CD4-positive, alpha-beta T cell treated with Interleukin-1 beta for 1 hour (primary cell): ENCODE measurements at places on chromosomes 7 and 10.
A peak's percentile ranks its signal among the peaks of the same experiment; 100 is the strongest.

- no peak for DNase-seq
These were observed 21.9 kb upstream of the CREB3L2 start for GRCh38 chr7:138023618-138024342.

- no peak for DNase-seq
These were observed 155.8 kb upstream of the CHST15 start for GRCh38 chr10:124249196-124249595.

GRCh38 chr7:28984631-28985030 is 26.5 kb upstream of the TRIL start:
- DNase-seq = no peak

- peak; percentile 35 for DNase-seq
These were observed 14.2 kb upstream of the PDCD4 start for GRCh38 chr10:110857265-110858171.

DNA sequence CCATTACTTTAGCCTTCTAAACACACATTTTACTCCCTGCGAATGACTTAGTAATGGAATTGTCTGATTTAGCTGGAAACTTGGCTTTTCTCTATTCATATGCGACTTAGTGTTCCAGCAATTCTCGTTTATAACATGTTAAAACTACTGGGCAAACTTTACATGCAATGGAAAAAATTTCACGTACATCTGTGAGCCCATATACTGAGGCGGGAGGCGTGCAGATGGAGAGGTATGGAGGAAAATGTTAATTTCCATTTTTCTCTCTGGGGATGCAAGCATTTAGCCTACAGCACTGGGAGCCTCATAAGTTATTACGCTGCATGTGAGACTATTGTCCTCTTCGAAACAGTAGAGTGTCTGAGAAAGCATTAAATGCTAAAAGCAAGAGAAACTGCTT is 591.5 kb upstream of the ANKRD30A start:
- DNase-seq = no peak

DNA sequence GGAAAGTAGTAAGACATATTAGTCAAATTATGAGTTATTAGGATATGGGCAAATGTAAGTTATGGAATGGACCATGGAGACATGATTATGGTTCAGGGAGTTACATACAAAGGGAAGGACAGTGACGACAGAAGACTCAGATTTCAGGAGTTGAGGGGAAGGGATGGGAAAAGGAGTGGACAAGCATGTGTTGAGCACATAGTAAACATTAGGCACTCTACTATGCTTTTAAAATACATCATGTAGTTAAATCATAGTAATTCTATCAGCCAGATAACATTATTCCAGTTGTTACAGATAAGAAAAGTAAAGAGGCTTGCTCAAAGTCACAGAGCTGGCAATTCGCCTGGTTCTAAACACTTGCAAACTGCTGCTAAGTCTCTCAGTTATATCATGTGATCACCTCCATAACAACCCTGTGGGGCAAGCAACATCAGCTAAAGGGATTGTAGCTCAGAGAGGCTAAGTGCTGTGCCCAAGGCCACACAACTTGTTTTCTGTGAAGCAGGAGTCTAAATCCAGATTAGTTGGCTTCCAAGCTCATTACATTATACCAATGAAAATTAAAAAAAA is 115.2 kb upstream of the MDFIC start:
- no peak for DNase-seq
